Motor neuron (in vitro differentiated cells): ENCODE measurements at places on chromosomes 3 and 15.

DNA sequence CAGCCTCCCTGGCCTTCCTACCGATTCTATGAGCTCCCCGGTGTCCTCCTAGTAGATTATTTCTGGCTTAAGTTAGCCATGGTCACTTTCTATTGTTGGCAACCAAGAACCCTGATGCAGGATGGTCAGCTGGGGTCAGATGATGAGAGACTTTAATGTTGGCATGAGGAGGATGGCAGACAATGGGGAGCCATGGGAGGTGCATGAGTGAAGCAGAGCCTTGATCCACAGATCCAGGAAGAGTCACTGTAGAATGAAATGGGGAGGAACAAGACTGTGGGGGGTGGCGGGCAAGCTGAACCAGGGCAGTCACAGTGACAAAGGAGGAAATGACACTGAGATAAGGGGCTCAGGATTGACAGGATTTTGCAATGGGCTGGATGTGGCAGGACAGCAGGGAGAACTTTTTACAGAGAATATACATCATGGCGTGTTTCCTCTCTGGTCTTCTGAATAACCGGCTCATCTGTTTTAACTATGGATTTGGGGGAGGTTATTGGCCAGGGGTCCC, 60.9 kb downstream of the RPLP1 start:
- ATAC-seq, result no peak

DNA sequence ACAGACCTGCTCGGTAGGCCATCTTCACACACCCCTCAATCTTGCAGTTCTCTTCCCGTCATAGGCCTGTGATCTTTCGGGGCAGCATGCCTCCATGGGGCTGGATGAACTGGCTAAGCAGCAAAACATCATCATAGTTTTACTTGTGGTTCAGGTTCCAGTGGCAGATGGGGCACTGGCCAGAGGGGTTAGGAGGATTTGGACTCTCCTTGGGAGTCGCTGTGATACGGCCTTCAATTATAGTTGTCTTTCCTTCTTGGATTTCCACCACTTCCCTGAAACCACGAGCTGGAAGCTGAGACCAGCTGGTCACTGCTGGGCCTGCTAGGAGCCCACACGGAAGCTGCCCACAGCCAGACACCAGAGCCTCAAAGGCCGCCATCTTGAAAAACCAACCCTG, 15.7 kb downstream of the ZNF589 start:
- ATAC-seq, result no peak

DNA sequence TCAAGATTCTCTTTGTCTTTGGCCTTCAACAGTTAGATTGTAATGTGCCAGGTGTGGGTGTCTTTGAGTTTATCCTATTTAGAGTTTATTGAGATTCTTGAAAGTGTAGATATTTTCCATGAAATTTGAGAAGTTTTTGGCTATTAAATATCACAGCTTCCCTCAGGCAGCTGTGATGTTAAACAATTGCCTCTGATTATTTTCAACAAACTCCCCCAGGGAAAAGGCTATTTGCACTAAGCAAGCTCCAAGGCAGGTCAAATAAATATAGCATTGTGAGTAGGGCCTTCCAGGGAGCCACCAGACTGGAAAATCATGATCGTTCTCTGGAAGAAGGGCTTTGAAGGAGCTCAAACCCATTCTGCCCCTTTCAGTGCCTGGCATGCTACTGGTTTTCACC, 107.0 kb downstream of the EEFSEC start:
- no peak for ATAC-seq

DNA sequence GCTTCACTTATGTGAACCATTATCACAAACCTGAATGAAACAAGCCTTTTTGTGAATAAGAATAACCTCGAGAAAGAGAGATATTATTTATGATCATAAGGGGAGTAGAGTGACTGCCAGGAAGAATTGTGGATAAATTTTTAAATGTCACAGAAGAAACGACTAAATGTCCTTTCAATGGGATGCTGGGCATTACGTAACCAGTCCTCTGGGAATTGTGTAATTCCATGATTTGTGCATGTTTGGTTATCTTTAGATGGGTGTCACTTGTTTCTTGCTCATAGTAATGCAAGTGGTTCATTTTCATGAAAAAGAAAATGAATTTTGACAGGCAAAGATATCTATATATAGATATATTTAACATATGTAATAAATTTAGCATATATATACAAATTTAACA, 379.5 kb upstream of the AGTR1 start:
- ATAC-seq, result no peak

DNA sequence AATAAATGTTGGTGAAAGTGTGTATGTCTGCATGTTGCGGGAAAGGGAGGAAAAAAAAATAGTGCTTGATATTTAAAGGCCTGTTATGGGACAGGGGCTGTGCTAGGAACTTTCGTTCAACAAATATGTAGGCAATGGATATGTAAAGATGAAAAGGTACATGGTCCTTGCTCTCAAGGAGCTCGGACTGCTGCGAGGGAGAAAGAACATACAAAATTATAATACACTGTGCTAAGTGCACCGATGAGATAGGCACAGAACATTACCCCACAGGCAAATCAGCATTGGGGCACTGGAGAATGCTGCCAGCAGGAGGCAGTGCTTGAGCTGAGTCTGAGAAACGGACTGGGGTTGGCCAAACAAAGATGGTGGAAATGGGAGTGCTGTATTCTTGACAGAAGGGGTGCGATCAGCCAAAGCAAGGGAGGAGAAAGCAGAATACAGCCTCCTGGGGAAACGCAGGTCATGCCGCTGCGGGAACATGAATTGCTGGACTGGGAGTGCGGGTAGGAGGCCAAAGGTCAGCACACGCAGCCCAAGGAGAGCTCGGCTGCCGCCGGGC, 649 bp downstream of the C15orf40 start:
- ATAC-seq, result peak; percentile 35

- no peak for ATAC-seq
These were observed 130.7 kb upstream of the KCNMB2 start for GRCh38 chr3:178405531-178405930.

DNA sequence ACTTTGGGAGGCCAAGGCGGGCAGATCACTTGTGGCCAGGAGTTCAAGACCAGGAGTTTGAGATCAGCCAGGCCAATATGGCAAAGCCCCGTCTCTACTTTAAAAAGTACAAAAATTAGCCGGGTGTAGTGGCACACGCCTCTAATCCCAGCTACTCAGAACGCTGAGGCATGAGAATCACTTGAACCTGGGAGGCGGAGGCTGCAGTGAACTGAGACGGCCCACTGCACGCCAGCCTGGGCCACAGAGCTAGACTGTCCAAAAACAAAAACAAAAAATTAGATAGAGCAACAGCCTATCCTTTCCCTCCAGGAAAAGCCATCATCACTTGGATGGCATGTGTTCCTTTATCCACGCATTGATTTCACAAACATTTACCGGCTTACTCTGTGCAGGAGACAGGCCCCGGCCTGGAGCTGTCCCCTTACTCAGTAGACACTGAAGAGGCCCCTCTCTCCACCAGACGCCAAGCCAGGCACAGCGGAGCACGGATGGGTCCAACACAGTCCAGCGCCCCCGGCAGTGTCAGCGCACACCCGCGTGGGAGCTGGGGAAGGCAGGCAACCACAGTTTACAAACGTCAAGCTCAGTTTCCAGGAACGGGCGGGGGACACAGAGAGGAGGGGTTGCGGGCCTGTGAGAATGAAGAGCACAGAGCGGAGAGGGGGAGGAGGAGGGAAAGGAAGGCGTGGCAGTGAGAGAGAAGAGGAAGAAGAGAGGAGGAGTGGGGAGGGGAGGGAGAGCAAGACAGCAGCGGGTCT, 3.1 kb downstream of the GP5 start:
- ATAC-seq, result peak; percentile 74
